Midbrain (tissue), 1 donor: ENCODE measurements at places on chromosomes 1 and 21.

- DNase-seq = no peak
Measured at GRCh38 chr1:52157582-52157981, 15.7 kb downstream of the ZFYVE9 start.

DNA sequence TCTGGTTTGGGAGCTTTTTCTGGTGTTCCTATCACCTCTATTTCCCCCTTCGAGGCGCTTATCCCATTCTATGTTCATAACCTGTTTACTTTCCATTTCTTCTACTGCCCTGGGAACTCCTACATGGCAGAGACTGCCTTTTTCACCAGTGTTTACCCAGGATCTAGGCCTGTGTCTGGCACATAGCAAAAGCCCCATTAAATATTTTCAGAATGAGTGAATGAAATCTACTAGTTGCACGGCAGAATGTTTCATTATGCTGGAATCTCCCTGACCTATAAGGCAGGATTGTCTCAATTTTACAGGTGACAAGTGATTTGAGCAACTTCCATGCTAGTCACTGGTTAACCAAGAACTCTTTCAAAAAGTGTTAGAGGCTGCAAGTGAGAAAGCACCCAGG, 70.1 kb downstream of the PGM1 start:
- DNase-seq = no peak

DNA sequence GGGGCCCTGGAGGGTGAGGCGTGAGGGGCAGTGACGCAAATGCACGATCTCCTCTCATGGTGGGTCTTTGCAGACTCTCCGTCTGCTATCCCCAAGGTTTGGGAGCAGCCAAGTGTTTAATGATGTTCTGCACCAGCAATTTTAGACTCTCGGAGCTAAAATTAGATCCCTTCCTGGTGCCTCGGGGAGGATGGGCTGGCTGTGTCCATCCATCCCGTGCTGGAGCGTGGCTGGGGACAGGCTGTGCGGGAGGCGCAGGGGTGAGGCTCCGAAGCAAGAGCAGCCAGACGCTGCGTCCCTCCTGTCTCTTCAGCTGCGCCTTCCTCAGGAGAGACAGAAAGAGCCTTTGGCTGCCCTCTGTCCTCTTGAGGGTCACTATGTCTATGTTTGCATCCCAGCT, 387.6 kb downstream of the CAMTA1 start:
- no peak for DNase-seq

- peak; percentile 81 for DNase-seq
Measured at GRCh38 chr1:221708987-221709386, 32.9 kb downstream of the DUSP10 start.

DNA sequence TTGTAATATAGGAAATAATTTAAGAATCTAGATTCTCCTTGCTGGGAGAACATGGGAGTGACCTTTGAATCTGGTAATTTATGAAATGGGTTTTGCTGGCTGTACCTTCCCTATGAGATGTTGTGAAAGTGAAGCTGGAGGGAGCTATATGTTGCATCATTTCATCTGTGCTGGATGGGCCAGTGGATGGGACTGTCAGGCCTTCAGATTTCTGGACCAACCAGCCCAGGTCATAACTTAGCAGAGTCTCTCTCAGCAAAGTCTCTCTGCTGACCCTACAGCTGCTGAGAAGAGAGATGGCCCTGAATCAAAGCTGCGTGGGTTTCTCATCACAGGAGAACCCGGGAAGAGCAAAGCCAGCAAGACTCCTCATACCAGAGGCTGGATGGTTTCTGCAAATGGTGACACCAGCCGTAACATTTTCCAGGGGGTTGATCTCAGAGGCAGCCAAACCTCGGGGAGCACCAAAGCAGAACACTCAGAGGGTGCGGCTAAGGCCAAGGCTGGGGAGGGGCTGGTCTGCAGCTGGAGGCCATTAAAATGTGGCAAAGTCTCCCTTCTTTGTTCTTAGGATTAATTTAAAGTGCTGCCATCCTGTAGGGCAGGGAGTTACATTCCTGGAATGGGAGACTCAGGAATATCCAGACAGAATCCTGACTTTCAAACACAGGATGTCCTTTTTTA, 18.2 kb upstream of the PTGFRN start:
- no peak for DNase-seq

- DNase-seq = no peak
Measured at GRCh38 chr1:92461364-92462097, 25.2 kb downstream of the GFI1 start.

DNA sequence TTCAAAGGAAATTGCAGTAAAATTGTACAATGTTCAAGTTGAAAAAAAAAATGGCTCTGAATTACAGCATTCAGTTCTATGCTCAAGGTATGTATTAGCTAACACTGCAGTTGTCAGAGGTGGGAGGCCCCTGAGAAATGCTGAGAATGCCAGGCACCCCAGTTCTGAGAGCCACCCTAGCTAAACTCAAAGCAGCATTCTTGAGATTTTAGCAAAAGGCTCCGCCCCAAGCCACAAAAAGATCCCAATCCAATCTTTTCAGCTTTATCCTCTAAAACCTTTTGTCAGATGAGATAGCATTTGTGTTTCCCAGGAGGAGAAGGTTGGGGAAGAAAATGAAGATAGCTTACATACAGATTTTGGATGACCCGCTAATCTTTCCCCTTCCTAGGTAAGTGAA, 68.8 kb downstream of the SMYD2 start:
- no peak for DNase-seq

- no peak for DNase-seq
Measured at GRCh38 chr1:112507921-112508277, 866 bp upstream of the WNT2B start.

- no peak for DNase-seq
Measured at GRCh38 chr1:24959623-24959975, 29.5 kb upstream of the RUNX3 start.

- no peak for DNase-seq
Measured at GRCh38 chr1:208083016-208083714, 161.0 kb downstream of the PLXNA2 start.

DNA sequence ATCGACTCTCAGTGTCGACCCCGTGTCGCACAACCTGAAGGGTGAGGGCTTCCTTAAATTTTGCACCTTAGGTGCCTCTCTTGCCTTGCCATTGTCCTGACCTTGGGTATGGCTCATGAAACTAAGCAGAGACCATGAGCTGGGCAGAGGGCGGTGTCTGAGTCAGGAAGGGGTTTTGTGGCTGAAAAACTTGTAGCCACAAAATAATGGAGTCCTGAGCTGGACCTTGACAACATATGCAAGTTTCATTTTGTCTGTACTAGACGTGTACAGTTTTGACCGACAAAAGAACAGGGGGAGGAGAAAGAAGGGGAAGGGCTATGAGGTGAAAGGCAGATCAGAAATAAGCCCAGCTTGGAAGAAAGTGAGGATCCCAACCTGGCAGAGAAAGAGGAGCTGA, 8.3 kb upstream of the RUNX1 start:
- DNase-seq = no peak
